ENCODE measurements at places on chromosomes 2 and 18.

GRCh38 chr2:135899567-135899966 lies 23.3 kb upstream of the MCM6 start:
- DNase-seq = no peak

GRCh38 chr2:85771486-85771885 lies 17.7 kb downstream of the ATOH8 start:
- no peak for DNase-seq

DNA sequence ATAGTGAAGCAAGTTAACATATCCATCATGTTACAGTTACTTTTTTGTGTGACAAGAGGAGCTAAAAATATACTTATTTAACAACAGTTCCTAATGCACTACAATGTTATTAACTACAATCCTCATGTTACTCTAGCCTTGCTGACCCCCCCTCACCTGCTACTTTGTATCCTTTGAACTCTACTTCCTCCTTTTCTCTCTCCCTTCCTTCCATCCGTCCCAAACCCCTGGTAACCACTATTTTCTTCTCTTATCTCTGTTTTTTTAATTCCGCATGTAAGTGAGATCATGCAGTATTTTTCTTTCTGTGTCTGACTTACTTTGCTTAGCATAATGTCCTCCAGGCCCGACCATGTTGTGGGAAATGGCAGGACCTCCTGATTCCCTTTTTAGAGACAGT lies 59.4 kb downstream of the NPAS2 start:
- DNase-seq = no peak

DNA sequence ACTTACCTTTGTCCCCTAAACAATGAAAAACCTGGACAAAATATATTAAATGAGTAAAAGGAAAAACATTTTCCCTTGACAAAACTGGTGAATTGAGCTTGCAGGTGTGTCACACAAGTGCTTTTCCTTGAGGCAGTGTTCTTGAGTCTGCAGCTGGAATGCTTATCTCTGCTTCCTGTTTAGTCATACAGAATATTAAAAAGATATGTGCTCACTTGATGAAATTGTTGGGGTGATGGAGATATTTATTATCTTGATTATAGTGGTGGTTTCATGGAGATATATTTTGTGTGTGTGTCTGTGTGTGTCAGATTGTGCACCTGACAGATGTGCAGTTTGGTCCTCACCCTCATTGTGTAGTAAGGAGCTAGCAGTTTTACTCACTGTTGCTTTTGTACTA lies 3.3 kb downstream of the TAF1B start:
- DNase-seq = no peak

GRCh38 chr2:223203971-223204929 lies 152.3 kb downstream of the KCNE4 start:
- DNase-seq = no peak

GRCh38 chr2:50546790-50547189 lies 485.1 kb downstream of the NRXN1 start:
- peak; percentile 51 for DNase-seq

DNA sequence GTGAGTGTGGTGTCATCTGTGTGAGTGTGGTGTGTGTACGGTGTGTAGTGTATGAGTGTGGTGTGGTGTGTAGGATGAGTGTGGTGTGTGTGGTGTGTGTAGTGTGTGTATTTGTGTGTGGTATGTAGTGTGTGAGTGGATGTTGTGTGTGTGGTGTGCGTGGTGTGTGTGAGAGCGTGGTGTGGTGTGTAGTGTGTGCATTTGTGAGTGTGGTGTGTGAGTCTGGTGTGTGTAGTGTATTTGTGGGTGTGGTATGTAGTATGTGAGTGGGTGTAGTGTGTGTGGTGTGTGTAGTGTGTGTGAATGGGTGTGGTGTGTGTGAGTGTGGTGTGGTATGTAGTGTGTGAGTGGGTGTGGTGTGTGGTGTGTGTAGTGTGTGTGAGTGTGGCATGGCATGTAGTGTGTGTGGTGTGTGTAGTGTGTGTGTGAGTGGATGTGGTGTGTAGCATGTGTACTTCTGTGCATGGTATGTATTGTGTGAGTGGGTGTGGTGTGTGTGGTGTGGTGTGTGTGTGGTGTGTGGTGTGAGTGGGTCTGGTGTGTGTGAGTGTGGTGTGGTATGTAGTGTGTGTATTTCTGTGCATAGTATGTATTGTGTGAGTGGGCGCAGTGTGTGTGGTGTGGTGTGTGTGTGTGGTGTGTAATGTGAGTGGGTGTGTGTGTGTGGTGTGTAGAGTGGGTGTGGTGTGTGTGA lies 227.8 kb downstream of the BCL2 start:
- no peak for DNase-seq

DNA sequence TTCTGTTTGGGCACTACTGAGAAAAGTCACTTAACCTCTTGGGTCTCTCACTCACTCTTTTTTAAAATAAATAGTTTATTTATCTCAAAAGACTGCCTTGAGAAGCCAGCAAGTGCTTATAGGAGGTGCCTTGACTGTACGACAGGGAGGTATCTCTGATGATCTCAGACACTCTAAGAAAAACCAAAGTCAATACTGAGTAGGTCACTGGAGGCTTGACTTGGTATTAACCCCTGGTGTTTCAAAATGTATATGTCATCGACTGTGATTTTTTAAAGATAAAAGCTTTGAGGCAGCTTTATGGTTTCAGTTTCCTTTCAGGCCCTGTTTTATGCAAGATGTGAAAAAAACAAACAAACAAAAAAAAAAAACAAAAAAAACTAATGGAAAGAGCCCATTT lies 33.7 kb downstream of the MREG start:
- DNase-seq = no peak

DNA sequence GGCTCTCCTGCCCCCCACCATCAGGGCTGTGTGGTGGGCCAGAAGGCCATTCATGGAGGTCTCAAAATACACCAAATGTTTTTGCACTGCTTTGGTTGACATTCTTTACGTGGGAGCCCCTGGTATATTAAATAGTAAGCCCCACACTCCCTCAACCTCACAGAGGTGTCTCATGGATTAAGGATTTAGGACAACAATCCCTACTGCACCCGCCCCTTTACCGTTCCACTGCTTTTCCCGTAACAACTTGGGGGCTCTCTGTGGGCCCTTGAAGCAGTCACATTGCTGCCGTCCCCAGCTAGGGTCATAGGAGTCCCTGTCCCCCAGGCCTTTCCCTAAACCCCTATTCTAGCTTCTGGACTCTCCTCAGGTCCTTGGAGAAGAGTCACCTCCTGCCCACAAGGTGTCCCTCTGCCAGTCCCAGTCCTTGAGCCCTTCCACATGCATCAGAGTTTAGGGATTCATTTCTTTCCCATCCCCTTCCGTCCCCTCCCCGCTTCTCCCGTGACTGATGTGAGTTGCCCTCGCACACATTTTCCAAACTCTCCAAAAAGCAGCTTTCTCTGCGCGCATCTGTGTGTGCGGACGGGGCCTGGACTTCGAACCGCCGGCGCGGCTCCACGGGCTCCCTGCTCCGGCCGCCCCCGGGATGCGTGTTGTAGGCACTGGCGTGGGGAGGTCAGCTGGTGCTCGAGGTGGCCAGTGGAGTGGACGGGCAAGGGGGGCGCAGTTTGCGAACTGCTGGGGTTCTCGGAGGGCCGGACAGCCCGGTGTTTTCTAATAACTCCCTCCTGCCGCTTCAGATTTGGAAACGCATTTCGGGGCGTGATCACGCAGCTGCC lies 84.8 kb downstream of the LYPD1 start:
- no peak for DNase-seq

GRCh38 chr18:49398331-49398730 lies 62.1 kb downstream of the DYM start:
- DNase-seq = no peak

GRCh38 chr2:206616151-206616550 lies 26.1 kb upstream of the FAM237A start:
- no peak for DNase-seq

DNA sequence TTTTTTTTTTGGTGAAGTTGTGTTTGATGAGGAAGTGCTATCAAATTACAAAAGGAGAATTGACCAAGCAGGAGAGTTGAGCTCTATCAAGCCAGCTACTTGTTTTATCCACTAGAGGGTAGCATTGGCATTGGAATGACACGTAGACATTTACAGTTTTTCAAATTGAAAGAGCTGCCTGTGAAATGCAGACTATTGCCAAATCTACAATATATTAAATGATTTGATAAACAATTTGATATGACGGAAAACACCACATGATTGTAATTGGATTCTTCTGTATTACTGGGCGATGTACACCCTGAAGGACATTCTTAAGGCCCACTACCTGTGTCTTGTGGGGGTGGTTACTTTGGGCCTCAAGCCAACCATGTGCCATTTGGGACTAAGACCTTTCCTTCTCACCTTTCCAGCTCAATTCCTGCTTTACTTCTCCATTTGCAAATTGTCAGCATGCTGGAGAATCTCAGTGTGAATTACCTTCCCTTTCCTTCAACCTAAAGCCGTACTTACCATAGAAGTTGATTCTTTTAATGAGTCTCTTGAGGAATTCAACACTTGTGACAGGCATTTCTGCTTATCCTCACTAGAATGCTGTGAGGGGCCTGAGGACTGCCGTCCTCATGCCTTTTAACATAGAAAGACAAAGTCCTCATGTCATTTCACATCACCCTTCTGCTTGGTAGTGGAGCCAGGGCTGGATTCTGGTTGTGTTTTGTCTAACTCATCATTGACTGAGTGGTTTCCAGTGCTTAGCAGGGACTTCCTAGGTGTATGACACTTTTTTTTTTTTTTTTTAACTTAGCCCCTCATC lies 134.8 kb upstream of the THUMPD2 start:
- DNase-seq = peak; percentile 68

- DNase-seq = no peak
These were observed 10.8 kb downstream of the GLS start for GRCh38 chr2:190891372-190891771.

DNA sequence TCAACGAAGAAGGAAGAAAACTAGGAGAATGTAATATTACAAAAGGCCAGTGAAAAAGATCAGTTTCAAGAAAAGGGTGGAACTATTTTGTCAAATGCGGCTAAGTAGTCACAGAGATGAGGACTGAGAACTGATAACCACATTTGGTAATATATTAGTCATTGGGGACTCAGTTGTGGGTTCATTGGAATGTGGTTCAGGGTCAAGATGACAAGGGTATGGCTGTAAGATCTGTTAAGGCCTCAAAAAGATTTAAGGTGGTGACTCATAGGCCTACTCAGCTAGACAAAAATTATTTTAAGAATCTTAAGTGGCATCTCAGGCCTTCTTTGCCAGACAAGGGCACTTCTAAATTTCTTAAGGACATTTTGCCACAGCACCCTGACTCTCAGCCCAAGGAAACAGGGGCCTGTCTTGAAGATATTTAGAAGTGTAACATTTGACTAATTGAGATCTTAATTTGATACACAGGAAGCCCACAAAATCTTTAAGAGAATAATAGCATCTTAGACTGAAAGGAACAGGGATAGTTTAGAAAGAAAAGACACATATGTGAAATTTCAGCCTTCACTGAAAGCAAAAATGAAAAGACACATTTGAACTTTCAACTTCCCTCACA lies 81.3 kb downstream of the STRADB start:
- no peak for DNase-seq

DNA sequence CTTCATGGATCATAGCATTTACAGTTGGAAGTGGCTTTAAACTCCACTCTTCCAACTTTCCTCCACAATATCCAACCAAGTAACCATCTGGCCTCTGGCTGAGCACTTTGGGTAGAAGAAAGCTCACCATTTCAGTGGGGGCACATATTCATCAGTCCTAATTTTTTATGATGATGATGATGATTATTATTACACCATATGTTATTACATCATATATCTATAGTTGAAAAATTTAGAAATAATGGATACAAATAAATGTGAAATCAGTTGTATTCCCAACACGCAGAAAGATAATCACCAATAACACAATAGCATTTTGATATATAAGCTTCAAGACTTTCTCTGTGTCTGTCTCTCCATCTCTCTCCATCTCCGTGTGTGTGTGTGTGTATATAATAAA lies 26.6 kb upstream of the ZCCHC2 start:
- DNase-seq = no peak

DNA sequence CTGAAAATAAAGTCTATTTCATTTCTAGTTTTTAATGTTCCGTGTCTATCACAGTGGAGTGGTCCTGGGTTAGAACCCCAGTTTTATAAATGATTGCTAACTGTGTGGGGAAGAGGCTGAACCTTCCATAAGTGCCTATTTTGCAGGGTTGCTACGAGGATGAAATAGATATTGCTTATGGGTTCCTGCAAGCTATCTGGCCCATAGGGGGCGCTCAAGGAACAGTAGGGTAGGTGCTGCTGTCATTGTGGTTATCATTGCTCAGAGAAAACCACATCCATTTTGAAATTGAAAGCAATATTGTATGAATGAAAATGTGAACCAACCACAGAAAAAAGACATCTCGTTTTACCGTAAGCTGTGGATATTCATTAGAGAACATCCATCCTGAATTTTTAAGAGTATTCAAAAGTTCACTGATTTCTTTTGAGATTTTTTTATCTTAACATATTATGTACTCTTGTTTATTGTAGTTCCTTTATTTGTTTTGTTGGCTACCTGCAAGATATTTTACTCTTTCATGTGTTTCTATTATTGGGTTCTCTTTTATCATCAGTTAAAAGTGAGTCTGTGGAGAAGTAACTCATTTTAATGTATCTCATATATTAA lies 261.6 kb downstream of the NAPG start:
- DNase-seq = peak; percentile 79

DNA sequence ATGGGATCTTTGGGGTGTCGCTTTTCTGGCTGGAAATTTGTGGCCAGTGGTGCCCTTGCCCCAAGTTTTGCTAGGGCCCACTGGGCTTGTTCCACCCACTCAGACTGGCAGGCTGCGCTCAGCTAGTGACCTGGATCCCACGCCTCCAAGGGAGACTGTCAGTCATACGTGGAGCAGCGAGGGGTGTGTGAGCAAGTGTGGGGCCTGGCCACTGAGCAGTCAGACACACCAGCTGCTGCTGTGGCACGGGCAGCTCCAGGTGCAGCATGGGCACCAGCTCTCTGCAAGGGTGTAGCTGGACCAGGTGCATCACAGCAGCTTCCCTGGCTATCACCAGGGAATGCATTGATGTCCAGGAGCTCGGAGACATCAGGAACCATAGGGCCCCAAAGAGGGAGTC lies 327.0 kb downstream of the NR4A2 start:
- no peak for DNase-seq

Data from NCI-H345 (cell line).